ENCODE measurements at places on chromosomes 7 and 10.

GRCh38 chr7:40780460-40780859 lies 645.7 kb downstream of the SUGCT start:
- no peak for DNase-seq

GRCh38 chr7:74228951-74229900 lies 19.4 kb downstream of the LAT2 start:
- DNase-seq = no peak

- no peak for DNase-seq
These were observed 255.7 kb upstream of the PPP2R2D start for GRCh38 chr10:131644864-131645658.

DNA sequence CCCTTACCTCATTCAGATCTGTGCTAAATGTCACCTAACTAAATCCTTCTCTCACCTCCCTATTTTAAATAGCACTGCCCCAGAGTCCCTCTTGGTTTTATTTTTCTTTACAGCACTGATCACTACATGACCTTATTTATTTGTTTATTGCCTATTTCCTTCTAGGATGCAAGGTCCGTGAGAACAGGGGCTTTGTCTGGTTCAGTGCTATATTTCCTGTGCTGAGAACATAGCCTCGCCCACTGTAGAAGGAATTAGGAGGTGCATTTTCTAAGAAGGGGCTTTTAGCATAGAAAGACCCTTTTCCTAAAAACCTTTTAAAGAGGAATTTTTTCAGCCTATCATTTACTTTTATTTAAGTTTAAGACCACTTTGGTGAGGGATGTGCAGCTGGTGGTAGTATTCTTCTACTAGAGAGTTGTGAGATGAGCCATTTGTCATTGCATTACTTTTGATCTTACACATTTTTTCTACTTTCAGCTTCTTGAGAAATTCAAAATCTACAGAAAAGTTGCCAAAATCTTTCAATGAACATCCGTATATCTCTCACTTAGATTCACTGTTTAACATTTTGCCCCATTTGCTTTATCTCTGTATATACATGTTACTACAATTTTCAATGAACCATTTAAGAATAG lies 13.5 kb upstream of the PCGF5 start:
- DNase-seq = no peak

DNA sequence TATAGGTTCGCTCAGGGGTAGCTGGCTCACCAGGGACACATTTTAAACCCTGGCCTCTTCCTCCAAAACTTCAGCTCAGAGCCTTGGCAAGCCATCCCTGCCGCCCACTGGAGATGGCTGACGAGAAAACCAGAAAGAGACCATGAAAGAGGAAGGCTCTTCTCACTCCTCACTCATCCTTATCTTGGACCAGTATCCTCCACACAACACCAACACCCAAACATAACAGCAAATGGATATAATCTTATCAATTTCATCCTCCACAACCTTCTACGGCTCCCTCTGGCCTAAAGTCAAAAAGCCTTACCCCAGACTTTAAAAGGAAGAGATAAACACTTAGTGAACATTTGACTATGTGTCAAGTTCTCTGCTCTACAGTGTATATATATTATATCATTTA lies 26.9 kb downstream of the DLG5 start:
- no peak for DNase-seq

- no peak for DNase-seq
These were observed 469.8 kb downstream of the KIF20B start for GRCh38 chr10:90171014-90171722.

All from activated T-cell treated with anti-CD3 and anti-CD28 coated beads for 48 hours (primary cell).